ENCODE measurements at places on chromosomes 5 and 9.
A peak's percentile ranks its signal among the peaks of the same experiment; 100 is the strongest.

GRCh38 chr5:18712936-18713485 lies 1078.8 kb downstream of the TAF11L14 start:
- DNase-seq = no peak

GRCh38 chr9:126666155-126666803 lies 52.6 kb downstream of the LMX1B start:
- DNase-seq = no peak

DNA sequence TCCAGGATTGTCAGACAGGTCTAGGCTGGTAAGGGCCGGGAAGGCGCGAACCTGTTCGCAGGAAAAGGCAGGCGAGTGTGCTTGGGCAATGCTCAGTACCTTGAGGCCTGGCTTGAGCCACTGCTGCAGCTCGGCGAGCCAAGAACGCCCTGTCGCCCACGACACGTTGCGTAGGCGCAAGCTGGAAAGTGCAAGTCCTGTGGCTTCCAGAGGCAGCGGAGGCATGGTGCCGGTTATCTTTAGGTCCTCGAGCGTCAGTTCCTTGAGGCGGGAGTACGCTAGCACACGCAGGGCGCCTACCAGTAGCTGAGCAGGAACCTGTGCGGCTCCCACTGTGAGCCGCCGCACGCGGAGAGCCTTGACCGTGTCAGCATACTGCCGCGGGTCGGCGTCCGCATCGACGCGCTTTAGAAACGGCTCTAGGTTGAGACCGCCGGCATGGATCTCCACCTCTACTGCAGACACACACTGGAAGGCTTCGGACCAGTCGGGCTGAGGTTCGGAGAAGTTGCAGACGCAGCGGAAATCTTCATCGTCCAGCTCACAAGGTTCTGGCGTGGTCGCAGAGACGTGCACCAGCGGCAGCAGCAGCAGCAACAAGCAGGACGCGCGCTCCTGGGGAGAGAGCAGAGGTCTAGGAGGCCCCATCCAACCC lies 482 bp downstream of the CD14 start:
- DNase-seq = no peak

DNA sequence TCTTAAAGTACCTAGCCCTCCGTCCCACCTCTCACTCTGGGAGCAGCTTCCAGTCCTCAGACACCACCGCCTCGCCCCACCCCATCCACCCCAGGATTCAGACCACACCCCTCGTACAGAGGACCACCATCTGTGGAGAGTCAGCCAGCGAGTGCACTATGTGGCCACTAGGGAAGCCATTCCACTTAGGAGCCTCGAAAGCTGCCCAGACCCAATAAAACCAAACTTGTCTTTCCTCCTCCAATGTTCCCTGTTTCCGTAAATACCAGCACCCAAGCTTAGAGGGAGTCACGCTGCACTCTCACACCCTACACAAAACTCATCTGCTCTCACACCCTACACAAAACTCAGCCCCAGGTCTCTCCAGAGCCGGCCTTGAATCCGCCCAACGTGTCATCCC lies 1.9 kb downstream of the GCNT4 start:
- DNase-seq = no peak

- DNase-seq = no peak
Observed at GRCh38 chr9:78210841-78211301, 25.0 kb upstream of the CEP78 start.

DNA sequence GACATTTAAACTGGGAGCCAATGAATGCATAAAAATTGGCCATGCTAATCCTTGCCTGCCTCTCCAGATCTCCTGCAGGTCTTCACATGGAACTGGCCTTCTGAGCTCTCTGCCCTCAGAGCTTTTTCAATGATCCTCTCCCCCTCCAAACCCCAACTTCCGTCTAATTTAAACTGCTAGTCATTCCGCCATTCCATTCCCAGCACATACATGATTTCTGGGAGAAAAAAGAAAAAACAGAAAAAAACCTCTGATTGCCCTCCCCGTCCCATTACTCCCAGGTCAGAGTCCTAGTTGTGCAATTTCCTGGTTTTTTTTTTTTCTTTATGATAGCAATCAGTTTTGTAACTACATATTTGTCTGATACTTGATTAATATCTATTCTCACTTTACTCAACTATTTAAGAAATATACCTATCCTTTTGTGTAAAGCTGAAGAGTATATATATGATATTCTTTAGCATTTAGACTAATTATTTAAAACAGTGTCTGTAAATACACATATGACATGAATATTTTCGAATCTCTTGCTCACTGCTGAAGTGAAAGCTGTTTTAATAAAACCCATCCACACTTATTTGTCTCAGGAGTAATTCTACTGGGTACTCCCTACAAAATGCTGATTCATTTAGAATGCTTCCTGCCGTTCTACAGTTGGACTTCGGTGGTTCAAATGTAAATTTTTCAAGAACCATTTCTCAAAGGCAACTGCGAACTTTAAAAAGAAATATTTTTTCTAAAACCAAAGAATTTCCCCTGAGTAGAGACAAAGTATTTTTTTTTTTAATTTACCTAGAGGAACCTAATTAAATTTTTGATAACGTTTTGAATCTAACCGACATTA lies 1.6 kb downstream of the HINT1 start:
- DNase-seq = no peak

- no peak for DNase-seq
Observed at GRCh38 chr9:69317081-69317480, 7.9 kb upstream of the ENTREP1 start.

- DNase-seq = no peak
Observed at GRCh38 chr9:73962792-73963191, 534.3 kb upstream of the RORB start.

GRCh38 chr9:9079473-9079872 lies 1279.9 kb upstream of the DMAC1 start:
- no peak for DNase-seq

GRCh38 chr9:135958485-135958884 lies 2.7 kb downstream of the UBAC1 start:
- DNase-seq = no peak

DNA sequence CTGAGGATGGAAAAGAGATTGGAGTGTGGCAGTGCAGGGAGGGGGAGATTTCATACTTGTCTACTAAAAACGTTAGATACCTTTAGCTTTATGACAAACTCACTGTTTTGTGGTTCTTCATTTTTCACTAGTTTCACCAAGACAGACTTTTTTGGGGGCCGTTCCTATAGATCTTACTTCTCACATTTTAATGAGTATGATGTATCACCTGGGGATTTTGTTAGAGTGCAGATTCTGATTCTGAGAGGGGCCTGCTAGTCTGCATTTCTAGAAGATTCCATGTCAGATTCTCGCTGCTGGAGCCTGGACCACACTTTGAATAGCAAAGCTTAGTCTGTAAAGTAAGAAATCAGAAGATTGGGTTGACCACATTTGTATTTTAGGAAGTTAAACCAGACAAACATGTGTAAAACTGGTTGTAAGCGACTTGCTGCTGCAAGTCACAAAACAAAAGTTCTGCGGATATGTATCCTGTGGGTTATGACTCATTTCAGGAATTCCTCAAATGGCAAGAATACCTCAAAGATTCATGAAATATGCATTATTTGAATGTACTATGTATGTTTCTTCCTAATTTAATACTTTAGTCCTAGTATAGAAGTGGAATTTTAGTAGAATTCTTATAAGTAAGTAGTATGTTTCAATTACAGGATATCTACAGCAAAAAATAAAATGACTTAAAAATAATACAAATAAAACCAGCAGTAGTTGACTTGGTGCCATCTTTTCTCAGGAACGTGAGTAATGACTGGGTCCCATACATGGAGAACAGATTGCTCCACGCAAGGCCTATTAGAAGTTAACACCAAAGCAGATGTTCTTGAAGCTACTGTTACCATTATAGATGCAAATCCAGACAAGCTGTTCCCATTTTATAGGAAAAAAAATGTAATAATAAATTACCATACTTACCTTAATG lies 27.8 kb downstream of the NFIL3 start:
- peak; percentile 46 for DNase-seq

- no peak for DNase-seq
Observed at GRCh38 chr9:17833846-17834245, 255.0 kb downstream of the SH3GL2 start.

DNA sequence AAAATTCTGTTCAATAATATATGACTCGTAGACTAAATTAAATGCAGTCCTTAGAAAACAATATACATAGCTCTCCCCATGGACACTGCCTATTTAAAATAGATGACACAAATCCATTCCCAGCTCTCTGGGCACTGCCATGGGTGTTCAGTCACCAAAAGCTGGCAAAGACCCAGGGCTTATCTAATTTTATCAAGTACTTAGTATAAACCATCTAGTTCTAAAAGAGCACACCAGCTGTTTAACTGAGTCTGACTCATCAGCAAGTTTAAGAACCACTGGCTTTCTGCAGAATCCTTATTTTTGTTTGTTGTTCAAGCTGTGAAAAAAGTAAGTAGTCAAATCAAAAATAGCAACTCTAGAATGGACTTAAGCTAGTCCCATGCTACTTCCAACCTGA lies 107.6 kb downstream of the PLPP1 start:
- no peak for DNase-seq

GRCh38 chr9:98550206-98550820 lies 158.4 kb downstream of the GABBR2 start:
- DNase-seq = no peak

- DNase-seq = no peak
Observed at GRCh38 chr9:114311571-114312512, 11.1 kb upstream of the ORM1 start.

DNA sequence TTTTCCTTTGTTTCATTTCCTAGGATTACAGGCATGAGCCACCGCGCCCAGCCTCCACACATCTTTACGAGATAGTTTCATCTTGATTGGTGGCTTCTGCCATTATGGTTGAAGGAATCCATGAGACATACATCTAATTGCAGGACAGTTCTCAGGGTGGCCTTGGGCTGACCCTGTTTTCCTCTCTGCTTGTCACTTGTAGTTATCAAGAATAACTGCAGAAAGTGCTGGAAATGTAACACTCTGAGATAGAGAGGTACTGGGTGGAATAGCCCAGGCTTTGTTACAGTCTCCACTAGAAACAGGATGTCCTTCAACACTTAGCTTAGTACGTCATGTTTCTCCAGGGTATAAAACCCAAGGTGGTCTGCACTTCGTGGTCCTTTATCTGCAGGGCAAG lies 10.7 kb downstream of the UGT3A2 start:
- DNase-seq = no peak

GRCh38 chr5:143679777-143680176 lies 132.2 kb upstream of the HMHB1 start:
- no peak for DNase-seq

DNA sequence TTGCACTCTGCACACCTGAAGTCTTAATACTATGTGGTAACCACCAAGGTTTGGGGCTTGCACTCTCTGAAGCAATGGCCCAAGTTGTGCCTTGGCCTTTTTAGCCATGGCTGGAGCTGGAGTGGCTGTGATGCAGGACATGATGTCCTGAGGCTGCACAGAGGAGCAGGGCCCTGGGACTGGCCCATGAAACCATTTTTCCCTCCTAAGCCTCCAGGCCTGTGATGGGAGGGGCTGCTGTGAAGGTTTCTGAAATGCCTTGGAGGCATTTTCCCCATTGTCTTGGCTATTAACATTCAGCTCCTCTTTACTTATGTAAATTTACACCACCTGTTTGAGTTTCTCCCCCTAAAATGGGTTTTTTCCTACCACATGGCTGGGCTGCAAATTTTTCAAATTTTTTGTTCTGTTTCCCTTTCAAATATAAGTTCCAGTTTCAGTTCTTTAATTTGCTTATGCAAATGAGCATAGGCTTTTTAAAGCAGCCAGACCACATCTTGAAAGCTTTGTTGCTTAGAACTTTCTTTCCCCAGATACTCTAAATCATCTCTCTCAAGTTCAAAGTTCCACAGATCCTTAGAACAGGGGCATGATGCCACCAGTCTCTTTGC lies 237.4 kb upstream of the DMAC1 start:
- DNase-seq = no peak

- no peak for DNase-seq
Observed at GRCh38 chr9:70798018-70798417, 323.4 kb downstream of the TRPM3 start.

DNA sequence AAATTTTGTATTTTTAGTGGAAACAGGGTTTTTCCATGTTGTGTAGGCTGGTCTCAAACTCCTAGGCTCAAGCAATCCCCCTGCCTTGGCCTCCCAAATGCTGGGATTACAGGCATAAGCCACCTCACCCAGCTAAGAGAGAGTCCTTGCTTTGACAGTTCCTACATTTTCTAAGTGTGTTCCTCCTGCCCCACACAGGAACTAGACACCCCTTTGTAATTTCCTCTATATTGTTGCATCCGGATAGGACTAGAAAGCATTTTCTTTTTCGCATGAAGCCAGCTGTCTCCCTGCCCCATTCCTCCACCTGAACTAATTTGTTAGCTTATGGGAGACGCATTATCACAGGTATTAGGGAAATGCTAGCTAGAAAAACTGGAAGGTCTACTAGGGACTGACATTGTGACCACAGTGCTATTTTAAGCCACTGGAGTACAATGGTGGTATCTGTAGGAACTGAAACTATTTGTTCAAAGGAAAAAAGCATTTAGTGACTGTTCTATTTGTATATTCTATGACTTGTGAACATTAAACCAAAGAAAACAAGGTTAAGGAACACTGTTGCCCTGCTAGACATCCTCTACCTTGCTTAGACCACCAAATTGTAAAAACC lies 214.1 kb downstream of the SMARCA2 start:
- DNase-seq = no peak

- DNase-seq = peak; percentile 5
Observed at GRCh38 chr5:6592601-6593000, 40.2 kb downstream of the NSUN2 start.

DNA sequence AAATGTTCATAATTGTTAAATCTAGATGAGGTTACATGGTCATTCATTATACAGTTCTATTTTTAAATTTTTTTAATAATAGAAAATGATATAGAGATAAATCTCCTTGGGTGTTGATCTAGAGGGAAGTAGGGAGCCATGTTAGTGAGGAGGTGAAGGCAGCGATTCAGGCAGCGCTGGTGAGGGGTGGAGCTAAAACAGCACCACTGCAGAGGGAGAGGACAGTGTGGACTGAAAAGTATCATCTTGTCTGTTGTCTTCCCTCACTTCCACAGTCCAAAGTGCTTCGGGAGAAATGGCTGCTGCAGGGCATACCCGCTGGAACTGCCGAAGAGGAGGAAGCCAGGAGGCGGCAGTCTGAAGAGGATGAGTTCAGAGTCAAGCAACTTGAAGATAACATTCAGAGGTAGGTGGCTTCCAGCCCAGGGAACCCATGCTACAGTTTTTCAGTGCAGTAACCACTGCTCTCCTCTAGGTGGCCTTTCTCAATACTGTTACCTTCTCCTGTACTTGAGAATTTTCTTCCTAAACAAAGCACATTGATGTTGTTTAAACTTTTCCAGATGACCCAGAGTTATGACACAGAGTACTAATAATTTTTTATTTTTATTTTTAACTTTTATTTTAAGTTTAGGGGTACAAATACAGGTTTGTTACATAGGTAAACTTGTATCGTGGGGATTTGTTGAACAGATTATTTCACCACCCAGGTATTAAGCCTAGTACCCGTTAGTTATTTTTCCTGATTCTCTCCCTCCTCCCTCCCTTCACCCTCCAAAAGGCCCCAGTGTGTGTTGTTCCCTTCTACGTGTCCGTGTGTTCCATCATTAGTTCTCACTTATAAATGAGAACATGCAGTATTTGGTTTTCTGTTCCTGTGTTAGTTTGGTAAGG lies 100.5 kb downstream of the PALM2AKAP2 start:
- DNase-seq = no peak
